Stimulated activated CD4-positive, alpha-beta T cell treated with anti-CD3 and anti-CD28 coated beads, Interleukin-2, amount 100 ng/mL, for 24 hours (primary cell): ENCODE measurements at places on chromosomes 12 and 14.

DNA sequence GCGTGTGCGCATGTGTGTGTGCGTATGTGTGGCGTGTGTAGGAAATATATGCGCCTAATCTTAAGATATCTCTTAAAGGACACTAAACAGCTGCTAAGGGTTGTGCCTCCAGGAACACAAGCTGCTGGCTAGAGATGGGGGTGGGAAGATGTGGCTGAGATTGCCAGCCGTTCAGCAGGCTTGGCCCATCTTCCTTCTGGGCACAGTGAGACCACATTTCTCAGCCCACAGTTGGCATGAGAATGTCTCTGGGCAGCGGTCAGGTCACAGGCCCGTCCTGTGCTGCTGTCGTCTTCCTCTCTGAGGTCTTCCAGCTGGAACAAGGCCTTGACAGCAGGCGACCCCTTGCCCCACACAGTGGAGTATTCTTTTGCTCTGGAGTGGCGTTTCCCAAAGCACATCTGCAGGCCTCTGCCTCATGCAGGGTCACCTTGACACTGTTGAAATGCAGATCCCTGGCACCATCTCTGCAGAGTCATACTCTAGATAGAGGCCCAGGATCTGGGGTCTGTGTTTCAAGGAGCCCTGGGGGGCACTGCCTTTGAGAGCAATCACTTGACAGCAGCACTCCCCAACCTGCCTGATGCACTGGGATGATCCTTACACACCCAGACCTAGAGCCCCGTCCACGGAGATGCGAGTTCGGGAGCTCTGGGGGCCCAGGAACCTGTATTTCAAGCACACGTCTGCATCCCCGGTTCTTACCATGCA, 335.5 kb upstream of the SFSWAP start:
- DNase-seq = no peak

DNA sequence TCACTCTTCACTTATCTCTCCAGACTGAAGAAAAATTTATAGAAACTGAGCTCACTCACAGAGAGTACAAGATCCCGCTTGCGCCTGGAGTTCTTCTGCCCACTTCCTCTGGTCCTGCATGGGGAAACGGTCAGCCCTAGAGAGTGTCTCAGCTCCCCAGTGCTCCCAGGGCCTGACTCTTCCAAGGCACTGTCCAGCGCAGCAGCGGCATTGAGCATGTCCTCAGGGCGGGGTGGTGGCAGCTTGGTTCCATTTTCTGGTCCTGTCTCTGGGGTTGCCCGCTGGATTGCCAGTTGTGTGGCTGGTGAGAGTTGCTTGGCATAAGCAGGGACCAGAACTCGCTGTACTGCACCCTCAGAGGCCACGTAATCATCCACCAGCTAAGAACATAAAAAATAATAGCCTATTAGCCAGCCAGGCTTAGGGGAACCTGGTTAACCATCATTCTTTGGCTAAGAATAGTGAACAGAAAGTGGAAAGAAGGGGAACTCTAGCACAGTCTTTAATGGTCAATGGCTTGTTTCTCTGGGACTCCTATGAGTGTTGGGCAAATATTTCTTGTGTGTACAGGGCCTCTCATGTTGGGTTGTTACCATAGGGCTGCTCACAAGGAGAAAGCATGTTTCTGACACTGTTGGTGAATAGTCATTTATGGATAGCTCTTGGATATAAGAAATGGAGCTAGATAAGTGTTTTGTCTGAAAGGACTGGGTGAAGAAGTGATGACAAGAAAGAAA, 13.7 kb upstream of the AJUBA start:
- DNase-seq = no peak

GRCh38 chr12:16352481-16352880, 5.0 kb downstream of the MGST1 start:
- DNase-seq = no peak

- no peak for DNase-seq
Observed at GRCh38 chr12:106980944-106981343, 6.0 kb downstream of the MTERF2 start.

DNA sequence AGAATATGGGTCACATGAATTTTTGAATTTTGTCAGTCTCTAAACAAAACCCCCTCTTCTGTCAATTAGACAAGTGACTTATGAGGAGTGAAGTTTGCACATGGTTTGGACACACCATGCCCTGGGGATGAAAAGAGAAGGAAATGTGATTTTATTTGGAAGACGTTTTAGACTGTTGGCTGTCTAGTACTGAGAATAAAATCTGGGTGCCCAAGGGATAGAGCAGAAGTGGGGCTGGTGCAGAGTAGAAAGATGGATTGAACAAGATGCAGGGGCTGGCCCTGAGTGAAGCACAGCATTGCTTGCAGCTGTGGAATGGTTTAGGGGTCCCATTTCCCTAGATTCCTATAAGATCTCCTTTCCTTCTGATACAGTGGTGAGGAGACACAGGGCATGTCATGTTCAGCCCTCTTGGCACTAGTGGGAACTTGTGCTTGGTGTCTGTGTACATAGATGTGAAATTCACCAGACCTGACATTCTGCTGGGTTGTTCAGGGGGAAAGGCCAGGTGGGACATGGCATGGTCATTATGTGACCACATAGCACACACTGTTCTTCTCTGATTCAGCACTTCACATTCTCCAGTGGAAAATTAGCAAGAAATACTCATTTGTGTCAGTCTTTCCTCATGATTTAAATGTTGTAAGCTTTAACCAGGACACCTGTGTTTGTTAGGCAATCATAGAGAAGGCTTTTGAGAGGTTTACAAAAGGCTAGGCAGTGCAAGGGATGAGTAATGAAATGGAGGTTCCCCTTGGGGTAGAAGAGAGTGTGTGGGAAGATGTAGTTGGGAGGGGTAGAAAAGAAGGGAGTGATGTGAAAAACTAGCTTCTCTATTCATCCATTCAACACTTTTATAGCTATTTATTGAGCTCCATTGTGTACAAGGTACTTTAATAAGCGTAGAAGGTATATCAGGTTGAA, 202.3 kb upstream of the IGF1 start:
- DNase-seq = no peak

- DNase-seq = no peak
Observed at GRCh38 chr14:101025696-101026095, 122.2 kb upstream of the RTL1 start.

- no peak for DNase-seq
Observed at GRCh38 chr14:48628870-48629269, 953.5 kb upstream of the MDGA2 start.

DNA sequence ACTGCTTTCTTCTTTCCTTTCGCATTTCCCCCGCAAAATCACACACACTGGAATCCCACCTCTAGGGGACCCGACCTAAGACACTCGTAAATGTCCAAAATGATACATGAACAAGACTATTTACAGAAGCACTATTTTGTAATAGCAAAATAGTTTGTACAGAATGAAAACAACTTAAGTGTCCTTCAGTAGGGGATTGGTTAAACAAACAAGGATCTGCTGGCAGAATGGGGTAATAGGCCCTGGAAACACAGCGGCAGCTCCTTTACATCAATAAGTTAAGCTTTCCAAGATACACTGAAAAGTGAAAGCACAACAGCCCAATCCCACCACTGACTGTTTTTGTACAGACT, 48.8 kb downstream of the LTBP2 start:
- no peak for DNase-seq

- no peak for DNase-seq
Observed at GRCh38 chr12:116821291-116821690, 60.0 kb downstream of the HRK start.

GRCh38 chr14:71284048-71284447, 376.8 kb downstream of the PCNX1 start:
- no peak for DNase-seq

- no peak for DNase-seq
Observed at GRCh38 chr12:112686373-112686772, 105.2 kb upstream of the RPH3A start.

DNA sequence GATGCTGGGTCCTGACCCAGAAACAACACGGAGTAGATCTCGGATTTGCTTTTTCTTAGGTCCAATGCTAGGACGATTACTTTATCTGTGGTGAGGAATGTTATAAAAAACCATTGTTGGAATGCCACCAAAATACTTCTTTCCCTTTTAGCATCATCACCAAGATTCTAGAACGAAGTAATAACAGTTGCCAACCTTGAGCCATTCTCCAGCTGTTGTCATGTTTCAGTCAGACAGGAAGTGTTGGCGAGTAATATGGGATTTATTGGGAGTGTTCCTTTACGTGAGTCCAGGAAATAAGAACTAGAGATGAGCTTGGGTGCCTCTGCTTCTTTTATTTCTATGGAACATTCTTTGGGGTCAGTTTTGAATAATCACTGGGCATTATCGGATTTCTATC, 892.9 kb downstream of the DIO2 start:
- DNase-seq = no peak
